ENCODE measurements at places on chromosomes 7 and 10. TPM values are rescaled to one million over a fixed set of nuclear protein-coding genes. Genes with fewer than 3 reads are reported as not detected.

GRCh38 chr7:48381571-48381970, 210.3 kb downstream of the ABCA13 start:
- H3K27ac ChIP-seq, result no peak overlapping the region
- no peak overlapping the region for H3K4me3 ChIP-seq
- no peaks in the 10 kb centered on the region for H3K4me1 ChIP-seq
- DNase-seq, result no peak

DNA sequence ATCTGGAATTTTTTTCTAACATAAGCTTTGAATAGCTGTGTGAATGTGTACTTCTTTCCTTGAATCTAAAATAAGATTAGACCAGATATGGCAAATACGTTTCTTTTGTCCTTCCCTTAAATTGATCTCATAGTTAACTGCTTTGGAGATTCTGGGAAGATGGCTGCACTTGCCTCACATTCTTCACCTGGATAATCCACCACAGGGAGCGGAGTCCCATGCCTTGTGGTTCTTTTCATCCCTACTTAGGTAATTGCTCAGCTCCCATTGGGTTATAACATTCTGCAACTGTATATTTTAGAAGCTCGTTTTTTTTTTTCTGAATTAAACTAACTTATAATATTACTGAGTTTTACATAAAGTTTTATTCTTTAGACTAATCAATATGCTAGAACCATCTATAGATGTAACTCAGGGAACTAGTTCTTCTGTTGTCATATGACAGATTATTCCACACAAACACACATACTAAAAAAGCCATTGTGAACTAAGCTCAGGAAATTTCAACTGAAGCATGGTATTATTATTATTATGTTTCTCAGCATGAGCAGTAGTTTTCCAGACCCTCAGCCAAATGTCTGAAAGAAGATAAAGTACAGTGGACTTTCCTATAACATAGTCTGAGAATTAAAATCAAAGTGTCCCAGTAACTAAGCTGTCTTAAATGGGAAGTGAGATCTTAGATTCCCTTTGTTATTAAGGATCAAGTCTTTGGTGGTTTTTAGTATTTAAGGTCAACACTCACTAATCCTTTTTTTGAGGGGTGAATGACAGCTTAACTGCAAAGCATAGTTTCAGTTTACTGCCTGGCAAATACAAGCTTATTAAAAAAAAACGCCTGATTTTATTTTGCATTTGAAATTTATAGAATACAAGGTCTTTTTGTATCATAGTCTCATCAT, 182.3 kb downstream of the PPP1R9A start:
- no peak overlapping the region for H3K4me3 ChIP-seq
- no peak overlapping the region for H3K27ac ChIP-seq
- H3K27me3 ChIP-seq, result no peaks in the 10 kb centered on the region
- H3K4me1 ChIP-seq, result no peaks in the 10 kb centered on the region
- no peak for DNase-seq
- no peaks in the 10 kb centered on the region for H3K36me3 ChIP-seq

DNA sequence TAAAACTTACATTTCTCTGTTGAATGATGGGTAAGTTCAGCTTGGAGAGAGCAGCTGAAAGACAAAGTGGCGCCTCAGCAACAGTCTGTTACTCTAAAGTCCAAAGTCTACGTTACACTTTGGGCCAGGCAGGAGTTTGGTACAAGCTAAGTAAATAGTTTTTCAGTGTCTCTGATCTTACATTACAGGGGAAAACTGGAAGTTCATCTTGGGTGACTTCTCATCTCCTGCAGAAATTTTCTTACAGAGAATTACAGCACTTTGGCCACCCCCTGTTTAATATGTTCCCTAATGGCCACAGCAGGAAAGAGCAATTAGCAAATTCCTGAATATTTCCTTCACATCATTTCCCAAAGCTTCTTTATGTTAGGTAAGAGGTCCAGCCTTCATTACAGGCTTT, 67.1 kb downstream of the ABCC2 start:
- no peak overlapping the region for H3K4me3 ChIP-seq
- H3K27ac ChIP-seq, result no peak overlapping the region
- H3K36me3 ChIP-seq, result no peaks in the 10 kb centered on the region
- peaks cover 6% of the 10 kb centered on the region for H3K4me1 ChIP-seq

- H3K4me1 ChIP-seq, result peaks cover 8% of the 10 kb centered on the region
- no peak overlapping the region for H3K27ac ChIP-seq
- H3K4me3 ChIP-seq, result no peak overlapping the region
- H3K36me3 ChIP-seq, result no peaks in the 10 kb centered on the region
- no peak for DNase-seq
These were observed 3.5 kb downstream of the CYTH3 start for GRCh38 chr7:6268907-6269306.

DNA sequence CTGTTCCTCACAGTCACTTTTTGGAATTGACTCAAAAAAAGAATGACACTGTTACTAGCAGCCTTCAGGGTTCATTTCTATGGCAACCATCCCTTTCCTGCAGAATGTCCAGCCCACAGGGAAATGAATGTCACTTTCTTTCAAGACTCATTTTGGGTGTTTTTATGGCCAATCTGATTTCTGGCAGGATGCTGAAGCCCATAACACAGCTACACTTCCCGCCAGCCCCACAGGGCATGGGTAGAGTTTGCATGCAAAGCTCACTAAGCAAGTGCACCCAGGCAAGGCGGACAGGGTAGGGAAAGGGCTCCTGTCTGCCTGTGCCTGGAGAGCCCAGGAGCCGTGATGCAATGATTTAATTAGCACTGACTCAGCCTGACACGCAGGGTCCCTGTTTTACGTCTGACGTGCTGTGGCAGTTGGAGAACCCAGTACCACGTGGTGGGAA, 26.1 kb upstream of the GPAM start:
- no peaks in the 10 kb centered on the region for H3K27me3 ChIP-seq
- DNase-seq, result no peak
- no peaks in the 10 kb centered on the region for H3K36me3 ChIP-seq
- H3K27ac ChIP-seq, result no peak overlapping the region

The ADD3 gene
- 217 TPM for total RNA-seq
